HFFc6 (cell line): ENCODE measurements at places on chromosomes 5 and 9. TPM values are rescaled to one million over a fixed set of nuclear protein-coding genes. Genes with fewer than 3 reads are reported as not detected.

The CARD9 gene
- 3.2 to 20.9 TPM (median 18.4 TPM) in 3 replicates for total RNA-seq

The MARCHF11 gene
- total RNA-seq = not detected in 3 replicates

The ARHGEF39 gene
- 1.6 to 4.4 TPM (median 3.1 TPM) in 3 replicates for total RNA-seq

DNA sequence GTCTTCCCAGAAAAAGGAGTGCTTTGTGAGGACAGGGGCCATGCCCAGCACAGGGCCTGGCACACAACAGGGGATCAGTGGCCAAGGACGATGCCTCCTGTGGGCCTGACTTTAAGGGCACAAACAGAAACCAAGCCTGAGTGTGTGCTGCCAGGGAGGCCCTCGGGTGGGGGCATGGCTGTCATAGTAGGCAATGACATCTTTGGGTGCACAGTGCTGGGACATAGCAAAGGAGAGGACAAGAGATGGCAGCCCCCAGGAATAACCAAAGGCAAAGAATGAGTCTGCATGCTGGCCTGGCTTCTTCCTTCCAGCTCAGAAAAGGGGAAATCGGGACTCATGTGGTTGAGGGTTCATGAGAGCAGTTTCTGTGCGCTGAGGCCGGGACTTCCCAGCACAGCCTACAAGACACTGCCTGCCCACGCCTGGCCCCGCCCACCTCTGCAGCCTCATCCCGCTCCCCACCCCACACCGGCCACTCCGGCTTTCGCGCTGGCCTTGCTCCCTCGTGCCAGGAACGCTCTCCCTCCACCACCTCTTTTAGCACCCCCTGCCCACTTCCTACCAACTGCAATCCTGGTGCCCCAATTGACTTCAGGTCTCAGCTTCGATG, 13.8 kb upstream of the LHX2 start:
- no peaks in the 10 kb centered on the region for H3K36me3 ChIP-seq
- no peak for DNase-seq
- H3K4me3 ChIP-seq = no peak overlapping the region
- H3K27me3 ChIP-seq = peaks cover 75% of the 10 kb centered on the region
- no peak overlapping the region for H3K27ac ChIP-seq
